Fibroblast of the conjunctiva (primary cell): ENCODE measurements at places on chromosomes 3 and 15.

GRCh38 chr15:55858661-55859060, 115.7 kb upstream of the PRTG start:
- no peak for DNase-seq

- no peak for DNase-seq
Measured at GRCh38 chr3:186882150-186882524, 39.6 kb downstream of the ADIPOQ start.

- no peak for DNase-seq
Measured at GRCh38 chr3:27610800-27611525, 111.2 kb downstream of the EOMES start.

DNA sequence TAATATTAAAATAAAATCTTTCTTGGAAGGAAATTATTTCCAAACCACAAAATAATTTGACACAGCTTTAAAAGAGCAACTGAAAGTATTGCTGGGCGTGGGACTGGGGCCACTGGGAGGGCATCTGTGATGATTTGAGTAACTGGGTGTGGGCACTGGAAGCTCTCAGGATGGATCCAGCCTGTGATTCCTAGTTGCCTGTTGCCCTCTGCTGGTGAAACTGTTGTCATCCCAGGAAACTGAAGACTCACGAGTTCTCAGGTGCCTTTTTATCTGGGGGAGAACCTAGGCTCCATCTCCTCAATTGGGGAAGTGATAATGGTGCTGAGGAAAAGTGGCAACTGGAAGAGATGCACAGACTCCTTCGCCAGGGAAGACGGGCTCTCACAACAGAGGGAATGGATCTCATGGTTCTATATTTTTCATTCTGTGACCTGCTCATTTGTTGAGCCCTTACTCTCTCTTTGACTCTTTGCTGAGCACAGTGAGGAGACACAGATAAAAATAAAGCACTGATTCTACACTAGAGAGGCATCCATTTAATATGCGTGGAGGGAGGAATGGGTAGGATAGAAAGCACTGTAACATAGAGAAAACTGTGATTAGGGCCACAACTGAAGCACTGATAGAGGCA, 61.6 kb downstream of the TPRG1 start:
- peak; percentile 53 for DNase-seq

DNA sequence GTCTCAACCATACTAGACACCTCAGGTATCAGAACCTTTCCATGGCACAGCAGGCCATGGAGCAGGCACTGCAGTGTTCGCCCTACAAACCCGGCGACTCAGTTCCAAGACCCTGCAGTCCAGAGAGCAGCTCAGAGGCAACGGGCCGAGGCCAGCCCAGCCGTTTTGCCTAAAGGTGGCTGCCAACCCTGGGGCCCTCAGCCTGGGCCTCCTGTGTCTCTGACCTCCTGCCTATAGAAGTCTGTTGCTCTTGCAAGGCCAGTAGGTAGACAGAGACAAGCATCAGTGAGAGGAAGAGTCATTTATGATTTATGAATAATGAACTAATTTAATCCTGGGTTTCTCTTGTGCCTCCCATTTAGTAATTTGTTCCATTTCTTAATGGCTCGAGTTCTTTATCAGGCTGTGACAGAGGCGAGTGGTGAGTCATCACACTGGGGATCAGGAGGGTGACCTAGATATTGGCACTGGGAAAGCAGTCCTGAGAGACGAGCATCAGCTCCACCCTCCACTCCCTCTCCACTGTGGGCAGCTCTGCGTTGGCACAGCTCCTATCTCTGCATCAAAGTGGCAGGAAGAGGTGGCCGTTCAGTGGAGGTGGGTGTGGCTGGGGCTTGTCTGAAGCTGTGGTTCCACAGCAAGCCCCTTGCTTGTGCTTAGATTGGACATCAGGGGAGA, 79.8 kb downstream of the ABHD5 start:
- DNase-seq: no peak

GRCh38 chr3:38711321-38711720, 61.8 kb upstream of the SCN5A start:
- DNase-seq: no peak

DNA sequence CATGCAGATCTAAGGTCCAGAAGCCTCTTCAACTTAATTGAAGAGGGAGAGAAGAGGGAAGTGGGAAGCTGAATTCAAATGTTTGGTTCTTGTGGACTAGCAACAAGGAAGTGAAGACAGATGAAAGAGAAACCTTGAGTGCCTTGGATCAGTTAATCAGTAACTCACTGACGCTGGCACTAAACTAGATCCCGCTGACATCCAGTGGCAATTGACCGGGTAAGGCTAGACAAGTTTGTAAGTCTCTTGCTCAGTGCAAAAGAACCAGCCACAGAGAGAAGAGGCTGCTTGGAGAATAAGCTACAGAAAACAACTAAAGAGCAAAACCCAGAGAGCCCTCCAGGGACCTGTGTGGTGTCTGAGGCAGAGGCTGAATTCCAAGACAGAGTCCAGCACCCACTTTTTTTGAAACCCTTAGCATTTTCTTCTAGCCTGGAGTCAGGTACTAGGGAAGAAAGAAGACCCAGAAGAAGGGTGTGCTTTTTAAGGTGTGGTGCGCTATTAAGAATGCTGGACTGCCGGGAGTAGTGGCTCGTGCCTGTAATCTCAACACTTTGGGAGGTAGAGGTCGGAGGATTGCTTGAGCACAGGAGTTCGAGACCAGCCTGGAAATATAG, 6.9 kb downstream of the PLCH1 start:
- DNase-seq: no peak

GRCh38 chr15:44295750-44296431, 7.4 kb downstream of the GOLM2 start:
- no peak for DNase-seq

DNA sequence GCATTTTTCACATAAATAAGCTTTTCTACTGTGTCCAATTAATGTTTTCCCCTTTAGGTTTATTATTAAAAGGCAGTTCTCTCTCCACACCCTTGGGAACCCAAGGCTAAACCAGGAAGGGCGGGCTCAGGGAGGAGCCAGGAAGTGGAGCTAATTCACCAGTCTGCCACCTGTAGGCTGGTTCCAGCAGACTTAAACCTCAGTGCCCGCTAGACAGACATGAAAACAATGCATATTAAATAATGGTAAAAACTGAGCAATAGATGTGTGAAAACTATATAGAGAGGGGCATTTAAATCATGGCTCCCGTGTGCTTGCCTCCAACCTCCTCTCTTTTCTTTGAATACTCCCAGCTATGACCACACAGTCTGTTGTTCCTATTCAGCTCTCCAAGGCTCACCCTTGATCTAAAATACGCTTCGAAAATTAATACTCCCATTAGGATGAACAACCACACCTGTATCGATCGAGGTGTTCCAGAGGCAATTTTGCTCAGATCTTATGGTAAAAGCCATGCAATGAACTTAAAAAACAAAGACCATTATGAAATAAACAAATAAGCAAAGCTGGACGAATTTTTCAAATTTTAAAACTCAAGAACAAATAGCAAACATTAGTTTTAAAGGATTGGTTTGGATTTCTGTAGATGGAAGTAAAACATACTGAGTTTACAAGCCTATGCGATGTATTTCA, 253.3 kb downstream of the TJP1 start:
- no peak for DNase-seq

GRCh38 chr3:11331101-11331500, 58.9 kb downstream of the ATG7 start:
- DNase-seq: no peak

DNA sequence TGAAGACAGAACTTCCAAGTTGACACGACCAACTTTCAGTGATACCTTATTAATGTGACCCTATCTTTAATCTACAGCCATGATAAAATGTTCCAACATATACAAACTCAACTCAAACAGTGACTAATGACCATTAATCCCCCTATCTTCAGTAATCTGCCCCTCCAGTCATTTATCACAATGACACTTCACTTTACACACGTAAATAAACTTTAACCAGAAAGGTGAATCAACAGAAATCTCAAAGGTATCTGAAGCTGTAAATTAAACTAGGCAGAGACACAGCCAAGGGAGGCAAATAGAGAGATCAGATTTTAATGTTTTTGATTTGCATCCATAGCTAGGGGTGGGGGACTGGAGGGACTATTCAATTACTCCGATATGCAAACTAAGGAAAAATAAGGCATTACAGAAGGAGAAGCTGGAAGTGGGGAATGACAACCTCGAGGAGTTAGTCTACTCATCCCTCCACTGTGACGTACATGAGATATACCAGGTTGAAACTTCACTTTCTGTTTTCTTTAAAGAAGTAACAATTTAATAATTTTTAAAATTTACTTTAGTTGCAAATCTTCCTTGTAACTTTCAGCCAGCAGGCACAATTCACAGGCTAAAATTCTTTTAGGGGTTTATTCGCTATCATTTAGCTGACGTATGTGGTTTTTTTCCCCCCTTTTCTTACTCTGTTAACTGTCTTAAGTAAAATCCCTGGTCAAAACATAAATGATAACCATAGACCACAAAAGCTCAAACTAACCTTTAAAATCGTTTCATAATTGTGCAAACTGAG, 751.0 kb downstream of the ROBO1 start:
- DNase-seq: no peak

DNA sequence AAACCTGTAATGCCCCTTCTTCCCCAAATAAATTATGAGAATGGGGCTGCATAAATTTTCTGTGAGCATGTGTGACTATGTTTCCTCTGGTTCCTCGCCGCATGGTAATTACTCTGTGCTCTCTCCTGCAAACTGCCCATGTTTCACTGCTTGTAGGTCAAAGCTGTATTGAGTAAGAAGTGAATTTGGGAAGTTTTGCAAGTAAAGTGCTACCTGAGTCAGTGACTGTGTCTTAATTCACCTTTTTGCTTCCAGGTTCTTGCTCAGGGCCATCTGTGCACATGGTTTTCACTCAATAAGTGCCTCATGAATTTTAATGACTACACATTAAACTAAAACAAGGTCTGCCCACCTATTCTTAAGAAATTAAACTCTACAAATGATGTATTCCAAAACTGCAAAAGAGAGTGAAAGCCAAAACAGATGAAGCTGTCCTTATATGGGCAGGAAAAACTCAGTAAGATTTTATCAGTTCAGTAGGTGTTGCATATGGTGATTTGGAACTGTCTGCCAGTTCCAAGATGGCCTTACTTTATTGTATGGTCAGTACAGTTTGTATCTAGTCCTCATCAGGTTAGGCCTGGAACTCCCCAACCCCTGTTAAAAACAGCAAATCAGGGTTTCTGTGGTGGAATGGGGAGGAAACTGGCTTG, 100.0 kb downstream of the LPP start:
- no peak for DNase-seq

GRCh38 chr3:197392961-197393360, 94.5 kb upstream of the DLG1 start:
- no peak for DNase-seq

GRCh38 chr15:88620995-88621772, at the start of gene AEN:
Gene AEN, plus strand, starts transcription at chr15:88621340. Its CDS starts 4,870 bp downstream, at chr15:88626210.
- DNase-seq: peak; percentile 95

GRCh38 chr3:101229681-101230080, 90.7 kb downstream of the IMPG2 start:
- no peak for DNase-seq

DNA sequence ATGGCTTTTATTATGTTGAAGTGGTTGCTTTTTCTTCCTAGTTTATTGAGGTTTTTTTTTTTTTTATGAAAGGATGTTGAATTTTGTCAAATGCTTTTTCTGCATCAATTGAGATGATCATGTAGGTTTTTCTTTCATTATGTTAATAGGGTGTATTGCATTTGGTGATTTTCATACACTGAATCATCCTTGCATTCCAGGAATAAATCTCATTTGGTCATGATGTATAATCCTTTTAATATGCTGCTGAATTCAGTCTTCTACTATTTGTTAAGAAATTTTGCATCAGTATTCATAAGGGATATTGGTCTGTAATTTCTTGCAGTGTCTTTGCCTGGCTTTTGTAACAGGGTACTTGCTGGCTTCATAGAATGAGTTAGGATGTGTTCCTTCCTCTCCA, 11.5 kb upstream of the CLRN1 start:
- no peak for DNase-seq

GRCh38 chr3:145427355-145427754, 733.6 kb downstream of the PLOD2 start:
- DNase-seq: no peak

DNA sequence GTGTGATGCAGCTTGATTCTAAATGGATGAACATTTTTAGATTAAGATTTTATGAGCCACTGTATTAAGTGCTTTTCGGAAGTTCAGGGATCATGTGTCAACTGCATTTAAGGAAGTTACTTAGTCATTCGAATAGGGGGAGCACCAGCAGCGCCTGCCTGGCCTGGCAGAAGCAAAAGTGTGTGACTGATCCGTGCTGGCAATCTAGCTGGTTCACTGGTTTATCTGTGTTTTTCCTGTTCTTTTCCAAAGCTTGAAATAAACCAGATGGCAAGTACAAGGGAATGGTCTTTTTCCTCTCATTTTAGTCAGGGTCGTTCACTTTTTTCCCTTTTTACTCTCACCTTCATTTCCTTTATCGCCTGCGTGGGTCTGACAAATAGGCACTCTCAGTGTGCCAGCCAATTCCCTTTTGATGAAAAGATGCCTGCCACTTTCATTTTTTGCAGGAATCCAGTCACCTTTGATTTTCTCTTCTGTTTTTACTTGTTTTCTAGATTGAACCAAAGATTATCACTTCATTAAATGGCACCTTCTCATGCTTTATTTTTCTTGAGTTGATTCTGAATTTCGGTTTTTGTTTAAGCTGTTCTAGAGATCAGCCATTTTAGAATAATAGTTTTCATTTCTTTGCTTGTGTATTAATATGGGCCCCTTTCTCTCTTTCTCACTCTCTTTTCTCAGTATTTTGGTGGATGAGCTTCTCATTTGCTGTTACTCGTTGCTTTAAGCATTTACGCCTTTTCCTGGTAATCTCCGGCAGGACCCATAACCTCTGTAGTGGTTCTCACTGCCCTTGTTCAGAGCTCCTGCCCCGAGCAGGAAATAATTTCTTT, 2.8 kb downstream of the ABHD2 start:
- no peak for DNase-seq

DNA sequence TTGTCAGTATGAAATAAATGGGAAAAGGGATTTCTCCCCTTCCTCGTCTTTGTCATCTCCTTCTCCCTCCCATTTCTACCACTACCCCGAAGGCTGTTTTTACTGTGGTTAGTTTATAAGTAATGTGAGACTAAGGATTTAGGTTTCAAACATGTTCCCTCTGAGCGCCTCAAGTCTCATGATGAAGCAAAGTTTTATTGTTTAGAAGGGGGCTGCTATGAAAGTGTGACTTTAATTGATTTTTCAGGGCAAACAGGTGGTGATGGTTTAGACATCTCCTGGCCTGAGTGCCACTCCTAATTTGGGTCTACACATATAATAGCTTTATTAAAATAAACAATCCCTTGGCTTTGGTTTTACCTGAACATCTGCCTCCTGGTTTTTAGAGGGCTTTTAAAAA, 185.5 kb downstream of the MCTP2 start:
- DNase-seq: no peak

GRCh38 chr15:92683511-92683834, 27.9 kb upstream of the FAM174B start:
- DNase-seq: peak; percentile 31
